Fibroblast of the conjunctiva (primary cell): ENCODE measurements at places on chromosomes 4 and X.

GRCh38 chrX:10370976-10371375 is 214.2 kb downstream of the CLCN4 start:
- no peak for DNase-seq

- no peak for DNase-seq
These were observed 50.1 kb downstream of the RHOH start for GRCh38 chr4:40246938-40247337.

GRCh38 chr4:185541251-185541727 is 6.0 kb upstream of the PDLIM3 start:
- no peak for DNase-seq

DNA sequence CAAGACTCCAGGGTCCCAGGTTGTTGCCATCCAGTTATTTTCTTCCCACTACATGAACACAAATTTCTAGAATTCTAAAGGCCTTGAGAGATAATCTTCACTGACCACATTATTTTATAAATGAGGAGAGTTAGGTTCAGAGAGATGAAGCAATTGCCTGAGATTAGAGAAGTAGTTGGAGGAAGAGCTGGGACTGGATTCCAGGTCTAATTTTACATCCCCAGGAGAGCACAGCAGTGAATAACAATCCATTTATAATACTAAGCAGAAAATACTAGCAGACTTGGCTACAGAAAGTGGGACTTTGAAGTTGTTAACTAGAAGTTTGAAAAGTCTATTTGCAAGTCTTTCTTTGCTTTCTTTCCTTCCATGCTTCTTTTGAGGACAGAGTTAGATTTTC is 231.3 kb upstream of the S100G start:
- DNase-seq = no peak
